KG1 (cell line): ENCODE measurements at places on chromosomes 11 and 22.

DNA sequence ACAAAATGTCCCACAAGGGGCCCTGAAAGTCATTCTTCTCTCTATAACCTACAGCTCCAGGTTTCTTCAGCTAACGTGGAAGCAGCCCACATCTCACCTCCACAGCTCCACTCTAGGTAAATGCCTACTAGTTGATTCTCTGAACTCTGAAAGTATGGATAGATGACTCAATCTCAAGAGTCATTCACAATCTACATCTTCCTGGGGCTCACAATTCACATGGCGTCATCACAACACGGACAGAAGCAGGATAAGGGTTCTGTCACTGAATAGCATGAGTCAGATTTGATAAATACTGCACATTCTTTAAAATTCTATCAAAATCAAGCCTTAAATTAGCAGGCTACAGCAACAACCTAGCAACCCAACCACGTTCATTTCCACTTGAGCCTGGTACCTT, 96.3 kb downstream of the PLEKHA7 start:
- DNase-seq = no peak

- DNase-seq = no peak
Measured at GRCh38 chr11:114148013-114148382, 88.5 kb downstream of the ZBTB16 start.

GRCh38 chr11:8917157-8917825, 6.3 kb downstream of the AKIP1 start:
- DNase-seq = no peak

GRCh38 chr22:42561856-42562255, 8.1 kb downstream of the SERHL2 start:
- DNase-seq = no peak

DNA sequence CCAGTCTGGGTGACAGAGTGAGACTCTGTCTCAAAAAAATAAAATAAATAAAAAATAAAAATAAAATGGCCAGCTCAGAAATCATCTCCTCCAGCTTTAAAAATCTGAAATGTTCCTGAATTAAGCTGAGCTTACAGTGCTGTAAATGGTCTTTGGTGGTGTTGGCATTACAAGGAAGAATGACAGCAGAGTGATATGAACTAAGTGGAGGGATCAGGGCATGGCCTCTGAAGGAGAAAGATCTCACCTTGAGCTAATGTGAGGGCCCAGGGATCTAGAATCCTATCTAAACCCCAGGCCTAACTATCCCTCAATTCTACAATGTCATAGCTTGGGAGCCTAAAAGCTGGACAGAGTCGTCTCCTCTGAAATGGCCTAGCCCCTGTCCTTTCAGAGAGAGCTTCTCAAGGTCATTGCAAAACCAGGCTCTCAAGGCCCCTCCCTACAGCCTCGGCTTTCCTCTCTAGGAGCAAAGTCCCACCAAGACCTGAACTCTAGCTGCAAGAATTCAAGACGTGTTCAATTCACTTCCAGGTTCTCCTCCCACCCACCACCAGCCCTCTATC, 345.4 kb downstream of the BUD13 start:
- DNase-seq = no peak

DNA sequence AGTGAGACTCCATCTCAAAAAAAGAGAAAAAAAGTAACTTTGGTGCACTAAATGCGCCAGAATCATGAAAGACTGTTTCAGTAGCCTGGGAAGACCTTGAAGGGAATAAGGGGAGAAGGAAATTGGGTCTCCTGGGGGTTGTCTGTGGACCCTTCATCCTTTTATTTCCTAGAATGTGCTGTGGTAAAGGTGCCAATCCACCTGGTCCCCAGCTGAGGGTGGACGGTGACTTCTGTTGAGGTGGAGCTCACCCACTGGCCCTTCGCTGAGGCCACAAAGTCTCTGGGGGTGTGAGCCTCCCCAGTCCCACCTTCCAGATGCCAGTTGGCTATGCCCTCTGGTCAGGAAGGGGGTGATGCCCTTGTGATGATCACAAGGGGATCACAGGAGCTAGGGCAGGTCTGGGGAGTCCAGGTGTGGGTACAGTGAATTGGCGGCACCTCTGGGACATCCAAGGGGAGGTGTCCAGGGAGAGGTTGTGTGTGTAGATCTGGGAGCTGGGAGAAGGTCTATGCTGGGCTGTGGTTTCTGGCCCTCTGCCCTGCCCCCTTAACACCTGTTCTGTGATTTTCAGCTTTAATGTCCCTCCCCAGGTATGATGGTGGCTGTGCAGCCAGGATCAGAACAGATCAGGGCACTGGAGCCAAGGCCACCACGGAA, 34.2 kb upstream of the LMO1 start:
- DNase-seq = no peak

DNA sequence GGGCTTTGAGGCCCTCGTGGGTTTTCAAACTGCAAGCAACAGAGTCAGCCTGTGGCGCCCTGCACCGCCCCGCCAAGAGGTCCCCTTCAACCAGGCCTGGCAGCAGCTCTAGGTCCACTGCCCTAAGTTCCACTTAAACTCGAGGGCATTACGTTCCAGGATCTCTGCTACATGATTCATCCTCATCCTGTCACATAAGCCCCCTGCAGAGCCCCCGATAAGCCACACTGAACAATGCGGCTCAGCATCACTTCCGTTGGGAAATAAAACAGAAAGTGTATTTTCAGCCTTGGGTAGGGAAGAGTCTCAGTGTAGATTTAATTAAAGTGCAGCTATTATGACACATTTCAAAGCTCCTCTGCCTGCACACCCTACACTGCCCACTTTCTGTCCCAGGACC, 24.6 kb downstream of the SULT4A1 start:
- no peak for DNase-seq

- no peak for DNase-seq
Measured at GRCh38 chr11:88115828-88116755, 59.2 kb downstream of the RAB38 start.

DNA sequence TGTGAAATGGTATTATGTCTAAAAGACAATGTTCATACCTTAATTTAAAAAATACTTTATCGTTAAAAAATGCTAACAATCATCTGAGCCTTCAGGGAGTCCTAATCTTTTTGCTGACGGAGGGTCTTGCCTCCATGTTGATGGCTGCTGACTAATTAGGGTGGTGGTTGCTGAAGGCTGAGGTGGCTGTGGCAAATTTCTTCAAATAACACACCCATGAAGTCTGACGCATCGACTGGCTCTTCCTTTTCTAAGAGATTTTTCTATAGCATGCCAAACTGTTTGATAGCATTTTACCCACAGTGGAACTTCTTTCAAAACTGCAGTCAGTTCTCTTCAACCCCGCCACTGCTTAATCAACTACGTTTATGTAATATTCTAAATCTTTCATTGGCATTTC, 33.6 kb downstream of the TCF20 start:
- no peak for DNase-seq
